ENCODE measurements at places on chromosomes 6 and 20.

DNA sequence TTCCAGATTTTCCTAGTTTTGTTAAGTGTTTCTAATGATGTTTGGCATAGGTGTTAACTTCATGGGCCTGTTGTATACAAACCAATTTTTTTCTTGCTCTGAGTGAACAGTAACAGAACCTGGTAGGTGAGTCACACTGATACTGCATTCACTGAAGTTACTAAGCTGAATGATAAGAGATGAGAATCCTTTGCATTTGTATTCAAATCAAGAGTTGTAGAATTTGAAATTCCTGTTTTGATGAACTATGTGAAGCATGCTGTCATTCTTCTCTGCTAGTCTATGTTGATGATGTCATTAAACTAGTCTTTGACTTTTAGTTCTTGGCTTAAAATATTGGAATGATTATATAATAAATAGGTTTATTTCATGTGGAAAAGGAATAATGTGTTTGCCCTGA is 37.9 kb downstream of the PTPRA start:
- DNase-seq, result no peak

- DNase-seq, result no peak
Observed at GRCh38 chr6:96467814-96468213, 53.8 kb upstream of the UFL1 start.

DNA sequence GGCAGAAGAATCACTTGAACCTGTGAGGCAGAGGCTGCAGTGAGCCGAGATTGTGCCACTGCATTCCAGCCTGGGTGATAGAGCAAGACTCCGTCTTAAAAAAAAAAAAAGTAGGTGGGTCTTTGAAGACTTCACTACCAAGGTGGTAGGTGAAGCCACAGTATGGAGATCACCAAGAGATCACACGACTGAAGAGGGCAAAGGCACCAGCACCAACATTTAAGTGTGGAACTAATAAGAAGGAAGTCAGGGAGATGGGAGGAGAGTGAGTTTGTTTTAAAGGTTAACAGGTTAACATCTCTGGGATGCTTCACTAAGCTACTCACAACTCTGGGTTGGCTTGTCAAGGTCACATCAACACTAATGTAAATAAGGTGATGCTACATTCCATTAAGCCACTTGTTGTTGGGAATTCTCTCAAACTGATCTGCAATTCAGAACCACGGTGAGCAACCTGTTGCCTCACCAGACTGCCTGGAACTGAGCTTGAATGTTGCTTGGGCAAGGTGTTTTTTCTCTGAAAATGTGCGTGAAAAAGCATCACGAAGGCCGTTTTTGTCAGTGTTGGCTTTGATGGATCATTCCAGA is 48.7 kb downstream of the KCTD20 start:
- peak; percentile 50 for DNase-seq

GRCh38 chr20:40525351-40525750 is 163.7 kb downstream of the MAFB start:
- DNase-seq, result no peak

GRCh38 chr20:38433304-38433972 is 1.7 kb downstream of the SNHG17 start:
- no peak for DNase-seq

GRCh38 chr6:166662690-166663089 is 35.6 kb upstream of the RPS6KA2 start:
- DNase-seq, result no peak

DNA sequence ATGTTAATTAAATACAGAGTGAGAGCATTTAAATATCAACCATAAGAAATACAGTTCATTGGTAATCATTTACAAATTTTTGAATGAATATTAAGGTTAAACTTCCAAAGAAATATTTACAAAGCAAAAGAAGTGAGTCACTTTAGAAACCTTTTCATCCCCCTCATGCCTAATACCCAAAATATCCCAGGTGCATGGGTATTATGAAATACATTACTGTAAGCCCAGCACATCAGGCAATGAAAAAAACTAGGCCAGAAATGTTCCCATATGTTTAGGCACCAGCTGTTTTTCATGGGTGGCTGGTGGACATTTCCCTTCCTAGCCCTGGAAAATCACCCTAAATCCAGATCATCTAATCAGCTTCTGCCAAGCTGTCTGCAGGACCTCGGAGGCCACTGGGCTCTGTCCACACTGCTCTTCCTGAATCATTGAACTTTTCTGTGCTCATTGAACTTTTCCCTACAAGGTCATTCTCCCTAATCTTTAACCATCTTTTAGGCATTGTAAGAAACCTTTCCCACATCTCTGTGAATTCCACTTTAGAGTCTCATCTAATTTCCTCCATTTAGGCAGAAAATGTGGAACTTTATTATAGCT is 145.3 kb upstream of the STXBP5 start:
- DNase-seq, result peak; percentile 35

DNA sequence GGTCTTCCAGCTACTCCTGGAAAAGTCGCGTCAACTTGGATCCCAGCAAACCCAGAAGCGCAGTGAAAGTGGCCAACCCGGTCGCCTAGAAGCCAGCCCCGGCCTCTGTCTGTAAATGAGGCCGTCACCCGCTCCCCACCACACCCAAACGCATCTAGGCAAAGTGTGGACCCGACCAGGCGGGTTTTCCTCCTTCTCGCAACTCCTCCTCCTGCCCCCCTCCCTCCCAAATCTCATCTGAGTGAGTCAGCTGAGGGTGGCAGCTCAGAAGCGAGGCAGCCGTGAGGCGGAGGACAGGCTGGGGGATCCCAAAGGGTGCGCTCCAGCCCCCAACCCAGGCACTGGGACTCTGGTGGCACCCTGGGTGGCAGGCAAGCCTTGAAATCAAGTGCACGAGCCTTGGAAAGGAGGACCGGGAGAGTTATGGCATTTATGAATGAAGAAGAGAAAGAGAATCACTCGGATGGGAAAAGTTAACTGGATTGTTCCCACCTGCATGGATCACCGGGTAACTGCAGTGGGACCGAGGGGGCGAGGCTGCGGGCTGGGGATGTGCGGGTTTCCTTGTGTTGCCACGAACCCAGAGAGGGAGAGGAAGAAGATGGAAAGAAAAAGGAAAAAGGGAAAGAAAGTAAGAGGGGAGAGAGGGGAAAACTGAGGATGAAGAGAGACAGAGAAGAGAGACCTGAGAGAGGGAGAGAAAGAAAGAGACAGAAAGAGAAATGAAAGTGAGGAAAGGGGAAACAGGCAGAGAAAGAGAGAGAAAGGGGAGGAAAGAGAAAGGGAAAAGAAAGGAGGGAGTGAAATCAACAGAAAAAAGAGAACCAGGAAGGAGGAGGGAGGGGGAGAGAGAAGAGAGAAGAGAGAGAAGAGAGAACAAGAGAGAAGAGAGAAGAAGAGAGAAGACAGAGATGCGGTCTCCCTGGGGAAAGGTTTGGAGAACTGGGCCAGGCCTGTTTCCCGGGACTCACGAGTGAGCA is at the start of gene APCDD1L:
APCDD1L (minus strand) TSS at position 167 of the 980 bp plus-strand sequence. CDS start 692 bp downstream, outside the sequence.
- no peak for DNase-seq

DNA sequence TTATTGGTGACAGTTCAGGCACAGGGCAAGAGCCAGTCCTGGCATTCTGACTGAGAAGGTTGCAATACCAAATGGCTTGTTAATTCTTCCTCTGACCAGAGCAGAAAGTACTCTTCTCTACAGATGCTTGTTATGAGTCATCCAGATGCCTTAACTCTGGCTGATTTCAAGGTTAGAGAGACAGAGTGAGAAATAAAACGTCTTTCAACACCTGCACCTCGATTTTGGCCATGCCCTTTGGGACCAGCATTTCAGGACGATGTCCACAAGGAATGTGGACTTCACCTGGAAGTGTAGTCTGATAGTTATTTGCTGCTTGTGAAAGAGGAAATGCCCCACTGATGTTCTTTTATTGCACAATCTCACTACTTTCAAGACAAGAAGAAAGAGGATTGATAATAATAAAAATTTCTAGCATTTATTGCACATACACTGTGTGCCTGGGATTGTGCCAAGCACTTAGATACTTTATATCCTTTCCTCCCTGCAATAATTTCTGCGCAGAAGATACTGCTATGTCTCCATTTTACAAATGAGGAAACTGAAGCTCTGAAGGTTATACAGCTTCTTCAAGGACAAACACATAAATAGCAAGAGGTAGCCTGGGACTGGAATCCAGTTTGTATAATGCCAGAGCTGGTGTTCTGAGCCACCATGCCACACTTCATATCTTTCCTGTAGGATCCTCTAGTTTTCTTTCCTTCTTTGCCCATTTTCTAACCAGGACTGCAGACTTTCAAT is 33.5 kb upstream of the MCM3 start:
- DNase-seq, result no peak

GRCh38 chr20:18166241-18166881 is 28.7 kb downstream of the KAT14 start:
- no peak for DNase-seq

- no peak for DNase-seq
Observed at GRCh38 chr6:46051962-46052361, 36.3 kb upstream of the CLIC5 start.

DNA sequence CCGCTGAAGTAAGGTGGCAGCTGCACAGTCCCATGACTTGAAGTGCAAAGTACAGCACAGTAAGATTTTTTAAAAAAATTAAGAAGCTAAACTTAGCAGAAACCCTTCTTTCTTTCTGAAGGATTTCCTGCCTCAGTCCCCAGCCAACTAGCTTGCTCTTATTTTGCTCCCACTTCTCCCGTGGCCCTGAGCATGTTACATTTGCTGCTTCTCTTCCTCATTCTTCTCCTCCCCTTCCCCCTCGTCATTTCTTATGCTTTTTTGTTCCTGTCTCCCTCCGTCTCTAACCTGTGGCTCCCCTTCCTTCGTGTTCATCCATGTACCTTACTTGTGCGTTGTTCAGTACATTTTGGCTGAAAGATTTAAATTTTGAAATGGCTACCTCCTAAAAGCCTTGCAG is 123.0 kb downstream of the SASH1 start:
- DNase-seq, result no peak

DNA sequence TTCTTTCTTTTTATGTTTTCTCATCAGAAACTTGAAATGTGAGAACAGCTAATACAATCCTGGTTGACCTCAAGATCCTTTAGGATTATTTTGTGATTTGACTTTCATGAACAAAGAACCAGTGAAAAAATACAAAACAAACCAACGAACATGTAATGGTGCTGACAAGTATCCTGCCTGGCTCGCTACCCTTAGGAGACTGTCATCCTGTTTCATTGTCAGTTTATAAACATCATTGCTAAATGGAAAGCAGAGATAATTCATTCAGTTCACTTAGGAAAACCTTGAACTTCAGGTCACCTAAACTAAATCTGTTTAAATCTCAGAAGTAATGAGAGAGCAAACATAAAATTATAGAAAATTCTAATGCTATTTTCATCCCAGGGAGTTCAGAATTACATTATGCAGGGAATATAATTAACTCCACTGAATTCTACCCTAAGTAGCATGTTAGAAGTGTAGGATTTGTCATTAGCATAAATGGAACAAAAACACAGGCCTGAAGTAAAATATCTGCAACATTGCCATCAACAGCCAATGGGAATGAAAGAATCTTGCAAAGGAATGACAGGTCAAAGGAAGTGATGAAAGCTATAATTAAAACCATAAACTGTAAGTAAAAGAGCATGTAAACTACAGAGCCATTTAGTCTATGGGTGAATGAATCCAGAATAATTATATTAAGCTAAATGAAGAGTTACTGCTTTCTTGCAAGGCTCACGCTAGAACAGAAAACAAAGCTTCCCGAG is 401.2 kb upstream of the MANEA start:
- DNase-seq, result no peak

DNA sequence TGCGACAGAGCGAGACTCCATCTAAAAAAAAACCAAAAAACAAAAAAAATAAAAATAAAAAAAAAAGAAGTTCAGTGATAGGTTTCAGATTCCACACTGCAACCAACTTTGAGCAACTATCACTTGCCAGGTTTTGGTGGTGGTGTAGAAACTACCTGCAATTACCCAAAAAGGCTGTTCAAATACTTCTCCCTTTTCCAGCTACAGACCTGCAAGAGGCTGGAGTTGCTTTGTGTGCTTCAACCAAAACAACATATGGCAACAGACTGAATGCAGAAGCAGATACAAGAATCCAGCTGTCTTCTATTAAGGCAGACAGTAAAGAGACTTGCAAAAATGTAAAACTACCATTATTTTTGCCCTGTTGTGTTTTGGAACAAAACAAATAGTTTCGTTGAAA is 9.3 kb upstream of the BCAS1 start:
- no peak for DNase-seq

GRCh38 chr6:169810066-169810989 is 58.9 kb downstream of the ERMARD start:
- no peak for DNase-seq

DNA sequence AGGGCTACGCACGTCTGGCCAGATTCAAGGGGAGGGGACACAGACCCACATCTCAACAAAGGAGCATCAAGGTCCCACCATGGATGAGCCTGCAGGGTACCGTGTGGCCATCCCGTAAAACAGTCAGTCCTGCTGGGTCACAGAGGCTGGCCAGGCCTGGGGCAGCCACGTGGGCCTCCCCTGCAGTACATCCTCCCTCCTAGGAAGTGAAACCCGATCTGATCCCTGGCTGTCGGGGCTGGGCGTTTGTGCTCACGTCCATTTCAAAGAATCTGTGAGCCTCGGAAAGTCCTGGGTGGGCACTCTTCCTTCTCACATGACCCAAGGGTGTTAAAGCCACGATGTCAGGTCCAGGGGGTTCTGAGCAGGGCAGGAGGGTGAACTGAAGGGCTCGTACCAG is 14.3 kb downstream of the SULF2 start:
- DNase-seq, result no peak

- DNase-seq, result no peak
Observed at GRCh38 chr6:149897015-149897697, 757 bp downstream of the RAET1E start.

DNA sequence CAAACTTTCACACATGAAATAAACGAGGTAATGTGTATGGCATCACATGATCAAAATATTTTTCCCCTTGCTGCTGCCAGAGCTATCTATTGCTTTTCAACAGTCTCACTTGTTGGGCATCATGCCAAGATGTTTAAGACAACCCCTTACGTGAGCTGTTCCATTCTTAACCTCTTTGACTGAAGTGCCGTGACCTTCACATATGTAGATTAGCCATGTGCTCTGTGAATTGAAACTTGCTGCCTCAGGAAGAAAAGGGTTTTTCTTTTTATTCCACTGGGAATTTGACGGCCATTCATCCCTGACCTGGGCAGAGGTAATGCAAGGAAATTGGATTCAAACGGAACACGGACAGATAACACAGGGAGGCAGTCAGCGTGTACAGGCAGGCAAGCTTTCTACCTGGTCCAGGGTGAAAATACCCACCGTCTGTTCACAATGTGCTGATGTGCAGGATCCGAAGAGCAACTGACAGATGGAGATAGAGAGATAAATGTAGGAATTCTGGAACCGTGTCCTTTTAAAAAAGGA is 14.2 kb downstream of the ARID1B start:
- peak; percentile 25 for DNase-seq

DNA sequence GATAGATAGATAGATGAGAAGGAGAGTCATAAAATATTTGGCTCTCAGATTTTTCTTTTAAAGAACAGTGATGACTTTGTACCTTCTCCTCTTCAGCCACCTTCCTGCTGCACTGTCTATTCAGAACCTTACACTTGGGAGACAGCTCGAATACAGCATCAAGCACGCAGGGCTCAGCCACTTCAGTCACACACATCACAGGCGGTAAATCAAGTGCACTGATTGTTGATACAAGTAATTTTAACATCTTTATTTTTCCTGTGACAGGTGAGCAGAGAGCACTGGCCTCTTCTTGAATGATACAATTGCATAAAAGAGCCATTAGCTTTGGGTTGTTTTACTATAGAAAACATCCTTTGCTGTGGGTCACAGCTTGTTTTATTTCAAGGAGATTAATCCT is 1118.5 kb upstream of the EYS start:
- no peak for DNase-seq

All from Caki2 (cell line).